ENCODE measurements at places on chromosomes 7 and 10. TPM values are rescaled to one million over a fixed set of nuclear protein-coding genes. Genes with fewer than 3 reads are reported as not detected.

The IL6 gene
- total RNA-seq: 3.8 TPM

The CALML3 gene
- not detected for total RNA-seq

The MACROH2A2 gene
- 7.0 TPM for total RNA-seq

The ZSCAN25 gene
- 27.5 TPM for total RNA-seq

GRCh38 chr10:86648704-86649427 lies 5.5 kb upstream of the OPN4 start:
- peak; percentile 41 for DNase-seq

- peak; percentile 9 for DNase-seq
Measured at GRCh38 chr10:43203448-43204041, 63.3 kb downstream of the RASGEF1A start.

GRCh38 chr10:124072106-124072505 lies 21.3 kb downstream of the CHST15 start:
- no peak for DNase-seq

GRCh38 chr7:103124429-103124979 lies 24.4 kb downstream of the NAPEPLD start:
- DNase-seq: no peak

DNA sequence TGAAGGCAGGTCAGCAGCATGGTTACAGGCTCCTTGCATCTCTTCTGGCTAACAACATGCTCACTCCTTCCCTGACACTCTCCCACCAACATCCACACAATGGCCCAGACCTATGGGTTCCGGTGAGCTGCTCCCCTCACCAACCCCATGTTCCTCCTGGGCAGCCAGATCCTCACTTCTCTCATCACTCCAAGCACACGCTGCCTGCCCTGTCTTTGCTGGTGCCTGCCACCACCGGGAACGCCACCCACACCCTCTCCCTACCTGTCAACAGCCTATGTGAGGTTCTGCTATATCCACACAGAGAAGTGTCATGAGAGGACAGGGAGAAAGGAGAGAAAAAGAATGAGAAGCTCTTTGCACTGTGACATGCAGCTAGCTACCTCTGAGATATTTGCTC lies 14.6 kb downstream of the PARP12 start:
- DNase-seq: no peak

- peak; percentile 79 for DNase-seq
Measured at GRCh38 chr10:60611291-60611747, 167.0 kb upstream of the CDK1 start.

GRCh38 chr10:114234132-114234531 lies 4.9 kb upstream of the VWA2 start:
- no peak for DNase-seq

- no peak for DNase-seq
Measured at GRCh38 chr10:55263327-55263726, 462.3 kb upstream of the PCDH15 start.

GRCh38 chr10:80406204-80406603 lies 2.1 kb upstream of the PRXL2A start:
- no peak for DNase-seq

DNA sequence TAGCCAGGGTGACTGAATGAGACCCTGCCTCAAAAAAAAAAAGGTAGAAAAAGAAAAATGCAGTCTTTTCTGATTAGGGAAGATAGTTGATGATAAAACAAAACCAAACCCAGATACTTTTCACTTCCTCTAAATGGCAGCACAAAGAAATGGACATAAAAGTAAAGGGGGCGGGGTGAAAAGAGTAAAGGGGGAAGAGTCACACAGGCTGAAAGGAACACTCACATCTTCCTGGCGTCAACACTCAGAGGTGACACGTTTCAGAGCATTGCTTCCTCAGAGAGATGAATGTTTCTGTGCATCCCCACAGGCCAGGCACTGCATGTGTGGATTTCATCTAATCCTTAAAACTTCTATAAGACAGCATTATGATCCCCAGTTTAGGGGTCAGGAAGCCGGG lies 81.2 kb downstream of the HIPK2 start:
- no peak for DNase-seq

GRCh38 chr10:85524001-85524666 lies 842.5 kb downstream of the GRID1 start:
- no peak for DNase-seq

DNA sequence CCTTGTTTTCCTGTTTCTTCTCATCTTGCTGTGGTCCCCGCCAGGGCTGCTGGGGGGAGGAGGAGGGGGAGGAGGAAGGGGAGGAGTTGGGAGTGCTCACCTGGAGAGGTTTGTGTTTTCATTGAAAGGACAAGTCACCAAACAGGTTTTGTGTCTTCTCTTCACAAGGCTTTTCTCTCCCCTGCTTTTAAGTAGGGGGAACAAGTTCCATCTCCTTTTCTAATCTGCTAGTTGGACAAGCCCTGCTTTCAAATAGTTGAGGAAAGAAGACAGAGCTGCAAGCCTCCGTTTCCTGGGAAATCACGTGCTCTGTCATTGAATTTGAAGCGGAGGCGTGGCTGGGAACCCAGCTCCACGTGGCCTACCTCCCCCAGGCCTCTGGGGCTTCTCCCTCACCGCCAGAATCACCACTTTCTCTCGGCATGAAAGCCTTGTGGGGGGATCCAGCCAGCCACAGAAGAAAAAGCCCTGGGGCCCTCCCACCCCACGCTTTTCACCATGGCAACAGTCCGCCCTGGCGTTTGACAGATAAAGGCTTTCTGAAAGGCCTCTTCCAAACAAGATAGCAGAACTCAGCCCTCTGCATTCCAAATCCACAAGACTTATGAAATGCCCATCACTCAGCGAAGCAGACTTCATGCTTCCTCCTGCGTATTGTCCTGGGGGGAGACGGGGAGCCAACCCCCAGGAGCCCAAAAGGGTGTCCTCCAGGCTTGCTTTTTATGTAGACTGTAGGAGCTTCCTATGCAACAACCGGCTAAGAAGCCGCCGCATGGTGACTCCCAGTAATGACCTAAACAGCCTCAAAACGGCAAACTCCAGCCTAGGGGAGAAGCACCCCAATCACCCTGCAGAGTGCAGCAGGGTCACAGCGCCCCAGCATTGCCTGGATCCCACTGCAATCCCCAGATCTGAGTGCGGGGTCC lies 51.7 kb downstream of the PROSER2 start:
- DNase-seq: peak; percentile 87

GRCh38 chr10:46299536-46300369 lies 13.0 kb downstream of the ANTXRL start:
- peak; percentile 51 for DNase-seq

GRCh38 chr10:107544706-107545520 lies 380.4 kb upstream of the SORCS1 start:
- DNase-seq: no peak

Data from thyroid gland (tissue), 4 donors.